ENCODE measurements at places on chromosomes 2 and 18.

- no peak for DNase-seq
Observed at GRCh38 chr18:54263904-54264336, 5.4 kb upstream of the POLI start.

- no peak for DNase-seq
Observed at GRCh38 chr2:40737180-40737579, 285.3 kb upstream of the SLC8A1 start.

DNA sequence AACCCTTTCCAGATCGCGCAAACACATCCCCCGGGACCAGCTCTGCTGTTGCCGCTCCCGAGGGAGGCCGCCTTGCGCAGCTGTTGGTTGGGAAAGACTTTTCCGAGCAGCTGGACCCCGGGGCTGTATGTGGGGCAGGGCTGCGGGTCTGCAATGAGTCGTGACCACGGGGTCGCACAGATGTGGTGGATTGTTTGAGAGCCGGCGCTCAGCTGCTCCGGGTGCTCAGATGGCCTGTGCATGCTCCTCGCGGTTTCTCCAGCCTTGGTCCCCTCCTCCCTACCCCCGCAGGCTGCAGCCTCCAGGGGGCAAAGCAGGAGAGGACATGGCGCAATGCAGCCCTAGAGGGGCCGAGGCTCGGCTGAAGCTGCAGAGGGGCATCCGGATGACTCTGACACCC lies 105.2 kb upstream of the OTOS start:
- no peak for DNase-seq

DNA sequence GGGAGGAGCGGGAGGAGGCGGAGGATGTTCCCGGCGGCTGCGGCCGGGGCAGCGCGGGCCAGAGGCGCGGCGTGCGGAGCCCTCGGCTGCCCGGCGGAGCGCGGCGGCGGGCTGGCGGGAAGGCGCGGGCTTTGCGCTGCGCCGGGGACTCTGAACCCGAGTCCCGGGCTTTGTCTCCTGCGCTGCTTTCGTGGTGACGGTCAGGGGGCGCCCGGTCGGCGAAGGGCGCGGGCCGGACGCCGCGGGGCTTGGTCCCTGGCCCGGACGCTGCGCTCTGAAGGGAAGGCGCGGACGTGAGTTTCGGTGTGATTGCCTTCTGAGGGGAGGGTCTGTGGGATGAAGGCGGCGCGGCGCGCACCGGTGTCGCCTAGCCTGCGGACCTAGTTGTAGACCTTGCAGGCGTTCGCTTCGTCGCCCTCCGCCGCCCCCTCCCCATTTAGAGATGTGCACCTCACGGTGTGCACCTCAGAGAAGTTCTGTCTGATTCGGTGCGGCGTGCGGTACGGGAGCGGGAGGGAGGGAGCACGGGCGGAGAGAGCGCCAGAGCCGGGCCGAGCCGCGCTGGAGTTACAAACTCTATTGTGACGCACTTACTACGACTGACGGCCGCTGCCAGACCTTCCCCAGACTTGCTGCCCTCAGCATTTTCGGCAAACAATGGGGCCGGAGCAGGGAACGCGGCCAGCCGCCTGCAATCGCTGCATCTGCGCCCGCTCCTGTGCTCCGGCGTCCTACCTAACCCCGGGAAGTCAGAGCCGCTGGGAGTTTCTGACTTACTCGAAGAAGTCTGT lies 2.1 kb downstream of the BCL2L11 start:
- DNase-seq = no peak

DNA sequence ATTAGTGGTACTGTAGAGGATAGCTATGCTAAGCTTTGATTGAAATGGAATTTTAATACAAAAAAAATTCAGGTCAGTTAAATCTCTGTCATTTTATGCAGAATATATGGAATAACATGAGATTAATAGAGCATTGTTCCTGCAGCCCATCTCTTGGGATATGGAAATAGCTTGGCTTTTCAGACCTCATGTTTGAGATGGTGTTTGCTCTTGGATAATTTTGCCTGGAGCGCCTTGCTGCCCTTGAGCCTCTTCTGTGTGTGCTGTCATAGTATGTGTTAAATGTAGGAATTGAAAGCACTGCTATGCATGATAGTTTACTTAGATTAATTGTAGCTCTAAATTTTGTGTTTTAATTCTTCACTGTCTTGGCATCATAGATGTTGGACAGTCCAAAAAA lies 27.7 kb downstream of the GALNT1 start:
- DNase-seq = no peak

All from NCI-H187 (cell line).